ENCODE measurements at places on chromosomes 7 and 10.

DNA sequence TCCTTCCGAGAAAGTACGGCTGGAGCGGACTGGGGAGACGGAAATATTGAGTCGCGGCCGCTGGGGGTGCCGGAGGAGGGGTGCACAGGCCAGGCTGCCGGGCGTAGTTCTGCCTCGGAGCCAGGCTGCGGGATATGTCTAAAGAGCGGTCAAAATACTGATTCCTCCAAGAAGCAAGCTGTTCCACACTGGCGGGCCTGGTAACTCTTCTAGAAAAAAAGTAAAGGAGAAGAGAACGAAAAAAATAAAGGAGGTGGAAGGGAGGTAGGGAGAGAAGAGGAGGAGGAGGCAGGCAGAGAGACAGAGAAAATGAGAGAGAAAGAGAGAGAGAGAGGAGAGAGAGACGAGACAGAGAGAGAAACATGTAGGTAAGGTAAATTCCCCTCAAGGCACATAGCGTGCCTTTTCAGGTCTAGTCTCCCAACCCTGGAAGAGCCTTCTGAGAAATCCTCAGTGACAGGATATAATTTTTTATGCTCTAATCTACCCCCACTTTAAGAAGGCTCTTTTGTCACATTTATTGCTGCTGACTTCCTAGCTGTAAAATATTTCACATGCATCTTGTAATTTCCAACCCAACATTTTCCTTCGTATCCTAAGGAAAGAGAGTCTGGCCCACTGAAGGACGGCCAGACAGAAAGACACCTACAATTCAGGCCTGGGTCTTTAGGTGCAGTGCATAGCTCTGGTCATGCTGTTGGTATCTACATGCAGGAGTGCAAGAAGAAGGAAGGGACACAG is 5.7 kb downstream of the DLX5 start:
- DNase-seq = no peak

GRCh38 chr7:44393238-44394111 is 68.1 kb upstream of the CAMK2B start:
- no peak for DNase-seq

DNA sequence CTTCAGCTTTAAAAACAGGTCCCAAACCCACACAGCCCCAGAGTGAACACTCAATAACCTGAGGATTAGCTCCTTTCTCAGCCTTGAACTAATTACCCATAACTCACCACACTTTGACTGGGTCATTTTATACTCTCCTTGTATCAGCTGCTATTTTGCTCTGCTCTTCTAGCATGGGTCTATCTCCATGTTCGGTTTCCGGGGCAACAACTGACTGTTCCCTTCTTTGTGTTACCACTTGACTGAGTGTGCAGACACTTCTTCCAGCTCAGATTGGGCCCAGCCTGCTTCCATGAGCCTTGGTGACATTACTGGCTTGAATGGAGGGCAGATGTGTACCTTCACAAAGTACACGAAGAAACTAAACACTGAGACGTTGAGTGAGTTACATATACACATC is 31.5 kb upstream of the PRPS1L1 start:
- DNase-seq = no peak

GRCh38 chr10:19683960-19684359 is 132.3 kb upstream of the PLXDC2 start:
- no peak for DNase-seq

DNA sequence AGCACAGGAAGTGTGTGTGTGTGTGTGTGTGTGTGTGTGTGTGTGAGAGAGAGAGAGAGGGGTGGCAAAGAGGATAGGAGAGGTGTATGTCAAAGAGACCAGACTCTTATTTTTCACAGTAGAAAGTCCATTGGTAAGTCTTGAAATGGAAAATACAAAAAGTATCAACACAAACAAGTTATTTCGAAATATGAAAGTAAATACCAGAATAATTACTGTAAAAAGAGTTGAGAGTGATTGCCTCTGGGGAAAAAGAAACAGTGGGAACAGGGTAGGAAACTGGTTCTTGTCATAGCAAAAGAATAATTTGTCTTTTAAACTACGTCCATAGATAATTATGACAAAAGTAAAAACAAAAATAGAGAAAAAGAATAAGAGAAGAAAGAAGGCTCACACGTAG is 29.0 kb upstream of the EIF5AL1 start:
- no peak for DNase-seq
